ENCODE measurements at places on chromosomes 3 and 15.

DNA sequence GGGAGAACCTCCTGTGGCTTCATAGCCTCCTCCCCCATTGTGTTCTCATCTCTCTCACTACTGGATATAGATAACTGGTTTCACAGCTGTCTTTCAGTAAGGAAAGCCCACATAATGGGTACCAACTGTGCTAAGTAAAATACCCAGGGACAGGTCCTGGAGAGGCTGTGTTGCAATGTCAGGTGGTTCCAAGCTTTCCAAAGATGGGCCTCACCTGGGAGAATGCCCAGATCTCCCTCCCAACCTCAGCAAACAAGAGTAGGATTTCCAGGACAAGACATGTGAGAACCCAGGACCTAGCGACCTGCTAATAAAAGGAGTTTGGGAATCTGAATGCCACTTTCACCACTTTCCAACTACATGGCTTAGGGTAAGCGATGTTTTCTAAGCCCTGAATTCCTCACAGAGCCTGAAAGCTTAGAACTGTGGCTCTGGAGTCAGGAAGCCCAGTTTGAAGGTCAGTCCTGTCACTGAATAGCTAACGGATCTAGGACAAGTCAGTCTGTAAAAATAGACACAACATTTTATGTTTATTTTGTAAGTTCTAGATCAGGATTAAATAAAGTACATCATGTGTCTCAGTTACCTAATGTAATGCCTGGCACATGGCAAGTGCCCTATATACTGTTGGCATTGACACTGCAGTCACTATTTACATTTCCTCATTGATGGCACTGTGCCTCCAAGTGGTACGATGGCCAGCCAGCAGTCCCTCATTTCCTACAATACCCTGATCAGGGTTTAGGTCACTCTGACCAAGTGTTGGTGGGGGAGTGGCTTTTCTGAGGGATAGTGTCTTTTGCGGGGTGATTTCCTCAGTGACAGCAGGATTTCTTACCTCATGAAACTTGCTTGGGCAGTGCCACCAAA is 11.9 kb downstream of the CERS3 start:
- DNase-seq: no peak

- DNase-seq: no peak
These were observed 118.9 kb upstream of the CCDC54 start for GRCh38 chr3:107258300-107258699.

DNA sequence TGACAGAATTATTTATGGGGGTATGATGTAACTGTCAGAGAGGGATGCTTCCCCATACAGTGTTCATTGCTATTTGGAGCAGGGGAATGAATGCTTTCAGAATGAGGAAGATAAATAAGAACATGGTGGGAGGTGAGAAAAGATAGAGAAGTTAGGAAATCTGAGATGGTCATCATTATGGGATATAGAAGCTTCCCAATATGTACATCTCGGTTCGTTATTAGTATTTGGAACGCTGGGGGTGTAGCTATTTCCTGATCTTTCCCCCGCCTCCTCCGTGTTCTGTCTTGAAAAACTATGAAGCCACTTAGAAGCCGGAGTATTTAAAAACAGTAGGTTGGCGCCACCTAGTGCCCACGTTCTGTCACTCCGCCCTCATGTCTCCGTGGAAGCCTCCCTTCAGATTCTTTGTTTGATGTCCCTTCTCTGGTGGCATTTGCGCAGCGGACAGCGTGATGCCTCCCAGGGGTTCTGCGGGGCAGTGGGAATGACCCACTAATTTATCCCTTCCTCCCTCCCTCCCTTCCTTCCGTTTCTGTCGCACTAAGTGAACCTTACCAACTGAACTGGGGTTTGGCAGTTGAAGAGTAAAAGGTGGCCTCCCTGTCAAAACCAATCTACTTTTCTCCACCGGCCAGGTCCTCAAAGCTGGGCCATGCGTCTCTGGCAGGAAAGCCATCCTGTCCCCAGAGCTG is 184.5 kb downstream of the FEZF2 start:
- DNase-seq: peak; percentile 80

DNA sequence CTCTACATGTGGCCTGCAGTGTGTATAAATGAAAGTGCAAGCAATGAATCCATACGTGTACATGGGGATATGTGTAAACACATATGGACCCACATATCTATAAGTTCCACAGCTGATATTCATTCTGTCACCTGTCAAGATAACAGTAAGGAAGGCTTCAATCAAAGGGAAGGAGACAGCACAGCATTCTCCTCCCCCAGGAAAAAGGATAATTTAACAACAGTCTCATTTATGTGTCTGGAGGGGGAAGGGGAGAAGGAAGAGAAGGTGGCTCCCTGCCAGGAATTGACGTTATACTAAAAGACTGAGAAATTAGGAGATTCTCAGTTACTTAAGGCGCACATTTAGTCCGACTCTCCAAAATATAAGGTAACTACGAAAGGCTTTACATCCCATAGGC is 345.9 kb downstream of the FOXP1 start:
- DNase-seq: no peak

GRCh38 chr15:59313641-59314332 is 58.9 kb downstream of the MYO1E start:
- DNase-seq: peak; percentile 81

DNA sequence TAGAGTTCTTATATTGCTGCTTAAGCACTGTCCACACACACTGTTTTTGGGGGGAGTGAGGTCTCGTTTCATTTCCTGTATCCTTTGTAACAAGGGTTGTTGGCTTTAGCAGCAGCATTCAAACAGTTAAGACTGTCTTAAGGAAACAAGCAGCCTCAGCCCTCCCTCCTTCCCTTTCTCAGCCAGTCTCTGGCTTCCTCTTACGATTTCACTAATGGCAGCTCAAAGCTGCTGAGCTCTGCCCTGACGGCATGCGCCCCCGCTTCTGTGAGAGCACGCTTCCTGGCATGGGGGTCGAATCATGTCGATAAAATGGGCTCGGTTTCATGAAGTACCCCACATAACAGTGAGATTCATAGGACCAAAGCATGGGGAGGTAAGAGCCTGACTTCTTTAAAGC is 105.0 kb downstream of the KLHL25 start:
- DNase-seq: peak; percentile 72

Data from fibroblast of mammary gland (primary cell).